ENCODE measurements at places on chromosomes 1 and 21.

DNA sequence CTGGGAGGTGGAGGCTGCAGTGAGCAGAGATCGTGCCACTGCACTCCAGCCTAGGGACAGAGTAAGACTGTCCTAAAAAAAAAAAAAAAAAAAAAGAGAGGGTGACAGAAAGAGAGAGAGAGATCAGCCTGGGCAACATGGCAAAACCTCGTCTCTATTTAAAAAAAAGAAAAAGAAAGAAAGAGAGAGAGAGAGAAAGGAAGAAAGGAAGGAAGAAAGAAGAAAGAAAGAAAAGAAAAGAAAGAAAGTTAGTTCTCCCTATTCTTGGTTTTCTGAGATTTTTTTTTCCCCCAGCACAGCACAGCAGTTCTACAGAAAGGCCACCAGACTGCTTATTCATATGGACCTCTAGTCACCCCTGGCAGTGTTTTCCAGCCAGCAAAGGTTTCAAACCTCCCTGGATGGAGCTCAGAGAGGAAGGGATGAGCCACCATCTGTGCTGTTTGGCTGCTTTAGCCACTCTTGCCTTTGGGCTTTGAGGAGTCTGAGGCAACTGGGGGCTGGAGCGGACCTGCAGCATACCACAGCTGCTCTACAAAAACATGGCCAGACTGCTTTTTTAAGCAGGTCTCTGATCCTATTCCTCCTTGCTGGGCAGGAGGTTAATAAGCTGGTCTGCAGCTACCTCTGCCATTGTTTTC lies 10.6 kb downstream of the S100A6 start:
- no peak for DNase-seq

- DNase-seq, result no peak
These were observed 970 bp downstream of the TNFRSF1B start for GRCh38 chr1:12167493-12168429.

GRCh38 chr1:235500971-235501540 lies 3.2 kb downstream of the B3GALNT2 start:
- DNase-seq, result no peak

GRCh38 chr1:109274533-109275476 lies 8.1 kb downstream of the PSRC1 start:
- DNase-seq, result no peak

GRCh38 chr1:206909161-206909882 lies 12.1 kb downstream of the IL24 start:
- no peak for DNase-seq

- no peak for DNase-seq
These were observed 242.5 kb upstream of the PLXNA2 start for GRCh38 chr1:208486677-208487076.

DNA sequence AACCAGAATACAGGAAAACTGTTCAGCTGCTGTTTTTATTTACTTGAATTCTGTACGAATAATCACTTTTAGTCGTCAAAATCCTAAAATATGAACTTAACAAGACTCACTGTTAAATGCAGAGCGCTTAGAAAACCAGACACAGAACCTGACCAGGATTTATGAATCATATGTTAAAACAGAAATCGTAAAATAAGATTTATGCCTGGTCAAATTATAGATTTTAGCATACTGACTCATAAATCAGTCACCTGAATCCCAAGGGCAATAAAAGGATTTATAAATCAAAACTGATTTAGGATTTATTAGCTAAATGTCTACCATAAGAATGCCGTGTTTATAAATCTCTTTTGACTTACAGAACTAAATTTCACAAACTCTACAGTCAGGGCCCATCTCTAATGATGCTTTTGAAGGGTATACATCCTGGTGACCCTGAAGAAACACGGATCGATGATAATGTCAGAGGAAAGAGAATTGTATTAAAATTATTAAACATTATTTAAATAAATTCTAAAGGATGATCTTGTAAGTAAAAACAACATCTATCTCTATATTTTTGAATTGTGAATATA lies 28.8 kb downstream of the CYYR1 start:
- no peak for DNase-seq

DNA sequence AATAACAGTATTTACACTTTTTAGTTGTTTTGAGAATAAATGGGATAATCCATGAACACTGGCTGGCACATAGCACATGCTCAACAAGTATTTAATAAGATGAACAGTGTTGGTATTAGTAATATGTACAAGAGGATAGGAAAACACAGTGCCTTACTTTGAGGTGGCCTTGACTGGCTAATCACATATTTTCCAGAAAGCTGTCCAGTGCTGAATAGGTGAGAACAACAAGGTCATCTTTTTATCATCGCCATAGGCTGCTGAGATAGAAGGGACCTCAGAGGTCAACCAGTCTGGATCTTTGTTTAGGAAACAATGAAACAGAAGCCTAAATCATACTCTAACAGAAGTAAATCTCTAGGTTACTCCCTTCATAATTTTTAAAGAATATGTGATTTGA lies 89.7 kb upstream of the BCL9 start:
- no peak for DNase-seq

DNA sequence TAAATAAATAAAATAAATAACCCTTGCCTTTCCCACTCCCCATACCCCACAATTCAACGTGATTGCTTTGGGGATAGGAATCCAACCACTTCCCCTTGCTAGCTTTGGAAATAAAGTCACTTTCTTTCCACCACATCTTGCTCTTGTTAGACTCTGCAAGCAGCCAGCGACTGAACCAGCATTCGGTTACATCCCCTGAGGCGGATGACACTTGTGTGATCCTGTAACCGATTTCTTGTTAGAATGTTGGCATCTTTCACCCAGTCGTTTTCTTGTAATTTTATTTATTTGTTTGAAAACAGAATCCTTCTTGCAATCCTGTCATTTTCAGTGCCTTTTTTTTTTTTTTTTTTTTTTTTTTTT lies 1.6 kb upstream of the IFNGR2 start:
- no peak for DNase-seq

DNA sequence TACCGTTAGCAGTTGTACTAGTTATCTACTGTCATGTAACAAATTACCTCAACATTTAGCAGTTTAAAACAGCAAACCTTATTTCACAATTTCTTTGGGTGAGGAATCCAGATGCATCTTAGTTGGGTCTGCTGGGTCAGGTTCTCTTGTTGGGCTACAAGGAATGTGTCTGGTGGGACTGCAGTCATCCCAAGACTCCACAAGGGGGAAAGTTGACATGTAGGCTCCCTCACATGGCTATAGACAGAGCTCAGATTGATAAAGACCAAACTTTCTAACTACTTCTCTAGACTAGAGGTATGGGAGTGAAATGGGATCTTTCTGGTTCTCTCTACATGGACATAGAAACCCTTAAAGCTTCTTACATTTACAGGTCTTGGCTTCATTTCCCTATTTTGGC lies 160.9 kb downstream of the UCK2 start:
- no peak for DNase-seq

GRCh38 chr1:28091043-28091781 lies 2.8 kb upstream of the EYA3 start:
- peak; percentile 52 for DNase-seq

- DNase-seq, result no peak
These were observed 45.8 kb downstream of the FAM78B start for GRCh38 chr1:166121010-166121409.

GRCh38 chr1:192980856-192981255 lies 78.3 kb downstream of the UCHL5 start:
- DNase-seq, result no peak

GRCh38 chr21:42233067-42233961 lies 14.4 kb downstream of the ABCG1 start:
- DNase-seq, result no peak

DNA sequence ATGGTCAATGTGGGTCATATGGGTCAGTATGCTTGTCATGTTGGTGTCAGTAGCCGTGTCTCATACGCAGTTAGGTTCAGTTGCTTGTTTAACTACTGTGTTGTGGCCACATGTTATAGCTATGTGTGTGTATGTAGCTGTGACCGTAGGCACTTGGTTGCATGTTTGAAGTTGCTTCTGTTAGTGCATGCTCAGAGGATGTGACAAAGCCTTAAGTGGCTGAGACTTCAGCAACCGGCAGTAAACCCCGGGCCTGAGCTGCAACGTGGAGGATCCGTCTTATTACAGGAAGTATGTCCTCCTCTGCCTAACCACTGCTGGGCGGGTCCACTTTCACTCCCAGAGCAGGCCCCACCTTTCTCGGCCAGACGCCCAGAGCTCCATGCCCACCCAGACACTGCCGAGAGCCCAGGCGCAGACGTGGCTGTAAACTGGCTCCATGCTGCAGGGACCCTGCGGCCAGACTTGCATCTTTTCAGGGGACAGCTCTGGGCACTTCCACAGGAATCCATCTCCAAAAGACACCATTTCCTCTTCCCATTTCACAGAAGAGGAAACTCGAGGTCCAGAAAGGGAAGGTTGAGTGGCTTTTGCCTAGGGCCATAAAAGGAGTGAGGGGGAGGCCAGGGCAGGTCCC lies 2.2 kb downstream of the TCEA3 start:
- DNase-seq, result no peak

DNA sequence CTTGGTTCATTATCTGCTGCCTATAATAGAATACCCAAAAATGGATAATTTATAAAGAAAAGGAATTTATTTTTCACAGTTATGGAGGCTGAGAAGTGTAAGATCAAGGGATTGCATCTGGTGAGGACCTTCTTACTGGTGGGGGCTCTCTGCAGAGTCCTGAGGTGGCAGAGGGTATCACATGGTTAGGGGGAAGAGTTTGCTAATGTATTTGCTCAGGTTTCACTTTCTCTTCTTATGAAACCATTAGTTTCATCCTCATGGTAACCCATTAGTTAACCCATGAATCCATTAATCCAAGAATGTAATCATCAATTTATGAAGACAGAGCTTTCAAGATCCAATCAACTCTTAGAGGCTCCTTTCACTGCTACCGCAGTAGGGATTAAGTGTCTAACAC lies 120.6 kb downstream of the DNM3 start:
- DNase-seq, result no peak

DNA sequence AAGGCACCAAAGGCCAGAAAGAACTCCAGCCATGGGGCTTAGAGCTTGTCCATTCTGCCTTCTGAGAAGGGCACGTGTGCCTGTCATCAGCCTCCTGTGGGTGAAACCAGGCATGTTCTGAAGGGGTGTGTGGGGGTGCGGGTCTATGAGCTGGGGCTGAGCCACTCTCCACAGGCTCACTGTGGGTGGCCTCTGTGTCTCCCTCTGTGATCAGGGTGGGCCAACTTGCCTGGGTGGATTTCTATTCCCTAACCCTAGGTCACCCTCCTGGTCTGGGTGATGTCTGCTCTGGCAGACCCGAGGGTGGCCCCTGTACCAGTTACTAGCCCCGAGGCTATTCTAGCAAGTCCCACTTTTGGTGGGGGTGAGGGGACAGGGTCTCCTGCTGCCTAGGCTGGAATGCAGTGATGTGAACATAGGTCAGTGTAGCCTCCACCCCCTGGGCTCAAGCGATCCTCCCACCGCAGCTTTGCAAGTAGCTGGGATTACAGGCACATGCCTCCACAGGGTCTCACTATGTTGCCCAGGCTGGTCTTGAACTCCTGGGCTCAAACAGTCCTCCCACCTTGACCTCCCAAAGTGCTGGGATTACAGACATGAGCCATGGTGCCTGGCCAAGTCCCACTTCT lies 94.4 kb downstream of the TRIM11 start:
- DNase-seq, result no peak

- no peak for DNase-seq
These were observed 30.9 kb downstream of the PRSS38 start for GRCh38 chr1:227846265-227846858.

DNA sequence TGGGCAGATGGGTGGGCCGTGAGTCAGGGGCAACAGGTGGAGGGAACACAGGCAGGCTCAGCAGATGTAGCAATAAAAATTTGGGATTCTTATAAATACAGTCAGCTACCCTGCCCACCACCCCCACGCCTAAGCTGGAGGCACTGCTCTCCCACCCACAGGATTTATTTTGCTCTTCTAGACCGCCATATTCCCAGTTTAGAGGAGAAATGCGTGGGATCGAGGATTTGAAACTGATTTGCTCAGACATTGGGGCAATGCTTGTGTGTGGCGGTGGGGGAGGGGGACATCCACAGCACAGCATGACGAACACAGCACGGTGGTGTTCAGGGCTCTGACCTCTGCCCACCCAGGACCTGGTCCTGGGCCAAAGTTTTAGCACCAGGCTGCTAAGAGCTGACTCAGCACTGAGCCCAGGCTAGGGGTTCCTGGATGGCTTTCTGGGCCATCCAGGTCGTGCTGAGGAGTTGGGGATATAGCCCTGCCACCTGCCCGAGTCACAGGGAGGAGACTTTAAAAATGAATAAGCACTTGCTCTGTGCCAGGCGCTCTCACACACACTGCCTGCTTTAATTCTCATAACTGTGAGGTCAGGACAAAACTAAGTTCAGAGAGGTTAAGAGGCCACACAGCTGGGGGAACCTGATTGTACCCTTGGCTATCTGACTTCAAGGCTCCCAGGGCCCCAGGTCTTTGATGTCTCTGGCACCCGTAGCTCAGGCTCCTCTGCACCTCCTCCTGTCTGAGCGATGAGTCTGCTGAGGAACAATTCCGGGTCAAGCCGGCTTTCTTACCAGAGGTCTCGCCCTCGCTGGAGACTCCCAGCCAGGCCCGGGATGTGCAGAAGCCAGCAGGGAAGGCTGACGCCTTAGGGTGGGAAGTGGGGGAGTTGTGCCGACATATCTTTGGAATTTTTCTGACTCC lies 29.4 kb upstream of the CSF1 start:
- no peak for DNase-seq

GRCh38 chr1:160075836-160076235 lies 5.5 kb upstream of the KCNJ9 start:
- no peak for DNase-seq

DNA sequence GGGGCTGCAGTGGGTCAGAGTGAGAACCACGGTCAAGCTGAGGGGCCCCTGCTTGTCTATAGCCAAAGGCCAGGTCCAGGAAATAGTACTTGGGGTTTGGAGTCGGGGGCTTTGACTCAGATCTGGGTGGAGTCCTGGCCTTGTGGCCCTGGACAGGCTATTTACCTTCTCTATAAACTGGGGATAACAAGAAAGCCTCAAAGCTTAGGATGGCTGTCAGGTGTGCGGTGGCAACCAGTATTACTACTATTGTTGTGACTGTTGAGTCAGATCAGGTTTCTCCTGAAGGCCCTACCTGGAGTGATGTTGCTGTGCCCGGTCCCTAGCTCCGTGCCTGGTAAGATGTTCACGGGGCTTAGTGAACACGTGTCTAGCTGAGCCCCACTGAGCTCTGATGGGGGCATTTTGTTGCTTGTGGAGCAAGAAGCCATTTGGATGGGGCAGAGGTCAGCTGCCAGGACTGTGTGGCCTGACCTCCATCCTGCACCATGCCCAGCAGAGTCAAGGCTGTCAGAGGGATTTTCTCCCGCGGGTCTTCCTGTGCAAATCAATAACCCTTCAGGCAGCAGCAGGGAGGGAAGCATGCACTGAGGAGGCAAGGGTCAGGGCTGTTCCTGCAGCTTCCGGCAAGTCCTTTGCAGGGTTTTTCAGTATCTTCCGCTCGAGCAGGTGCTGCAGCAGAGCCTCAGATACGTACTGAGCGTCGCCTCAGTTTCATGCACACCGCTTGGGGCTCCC lies 170.3 kb downstream of the CAMTA1 start:
- DNase-seq, result no peak

GRCh38 chr1:53654216-53655210 lies 84.5 kb downstream of the GLIS1 start:
- no peak for DNase-seq

DNA sequence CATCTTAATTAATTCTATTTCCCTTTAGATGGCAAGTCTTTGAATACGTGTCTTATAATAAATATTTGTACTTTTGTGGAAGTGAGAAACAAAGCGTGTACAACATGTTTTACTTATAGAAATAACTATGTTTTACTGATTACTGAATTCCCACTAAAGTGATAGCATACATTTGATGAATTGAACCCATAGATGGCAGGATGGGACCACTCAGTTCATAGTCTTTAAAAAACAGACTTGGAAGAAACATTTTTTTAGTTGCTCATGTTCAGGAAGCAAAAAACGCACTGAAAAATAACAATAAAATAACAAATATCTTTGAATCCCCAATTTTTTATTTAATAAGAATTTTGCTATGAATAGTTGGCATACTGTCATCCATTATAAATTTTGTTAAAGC lies 507.1 kb upstream of the ZRANB2 start:
- DNase-seq, result no peak

Measured in stimulated activated CD8-positive, alpha-beta memory T cell treated with anti-CD3 and anti-CD28 coated beads, Interleukin-4, amount 100 ng/mL, for 1 hour (primary cell).